ENCODE measurements at places on chromosomes 11 and 22. TPM values are rescaled to one million over a fixed set of nuclear protein-coding genes. Genes with fewer than 3 reads are reported as not detected.

Gene DEFB131B
- polyA plus RNA-seq, result 1.8 TPM

Gene LARGE2
- 24.0 TPM for polyA plus RNA-seq

Gene SPTBN2
- 59.4 TPM for polyA plus RNA-seq

Gene EIF4ENIF1
- 46.8 TPM for polyA plus RNA-seq

Gene SAA1
- polyA plus RNA-seq, result not detected

Gene RTL10
- polyA plus RNA-seq, result 21.8 TPM

Gene IL17REL
- not detected for polyA plus RNA-seq

Gene CRYBA4
- polyA plus RNA-seq, result not detected

All from right renal pelvis (tissue), 4 donors.